Posterior cingulate gyrus (tissue), 11 donors: ENCODE measurements at places on chromosomes 1 and 21.

DNA sequence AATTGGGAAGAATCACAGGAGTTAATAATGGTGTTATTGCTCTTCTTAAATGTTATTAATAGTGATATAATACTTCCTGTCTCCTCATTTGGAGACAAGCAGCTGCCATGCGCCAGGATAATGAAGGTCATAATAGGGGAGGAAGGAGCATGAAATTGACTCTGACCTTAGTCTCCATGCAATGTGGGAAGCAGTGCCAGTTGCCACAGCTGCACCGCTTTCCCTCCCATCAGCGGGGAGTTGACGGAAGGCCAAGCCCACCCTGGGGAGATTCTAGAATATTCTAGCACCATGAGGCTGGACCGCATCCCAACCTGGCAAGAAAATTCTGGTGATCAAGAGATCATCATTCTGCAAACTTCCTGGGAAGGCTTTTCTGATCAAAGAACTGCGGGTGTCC is 11.0 kb upstream of the OLIG1 start:
- no peak for DNase-seq

DNA sequence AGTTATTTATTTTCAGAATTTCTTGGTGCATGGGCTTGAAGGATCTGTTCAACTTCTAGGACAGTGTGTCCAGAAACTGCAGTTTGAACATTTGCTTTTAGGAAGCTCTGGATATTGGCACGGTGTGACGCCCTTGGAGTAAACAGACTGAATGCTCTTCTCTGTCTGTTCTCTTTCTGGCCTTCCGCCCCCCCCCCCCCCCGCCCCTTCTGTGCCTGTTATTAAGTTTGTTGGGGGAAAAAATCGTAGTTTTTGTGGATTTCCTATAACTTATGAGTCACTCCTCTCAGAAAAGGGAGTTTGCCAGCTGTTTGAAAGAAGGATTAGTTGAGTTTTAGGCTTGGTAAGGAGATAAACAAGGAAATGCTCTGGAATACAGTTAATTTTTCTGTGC is 1.2 kb downstream of the KCTD3 start:
- no peak for DNase-seq

GRCh38 chr1:38918568-38918967 is 23.1 kb downstream of the RHBDL2 start:
- peak; percentile 41 for DNase-seq

- DNase-seq, result peak; percentile 25
Observed at GRCh38 chr1:8202182-8202905, 115.6 kb upstream of the SLC45A1 start.

- DNase-seq, result no peak
Observed at GRCh38 chr1:153340356-153340755, 8.3 kb downstream of the PGLYRP4 start.

GRCh38 chr1:96882096-96882495 is 160.5 kb downstream of the PTBP2 start:
- DNase-seq, result no peak

GRCh38 chr1:108646648-108647269 is 14.1 kb downstream of the HENMT1 start:
- DNase-seq, result peak; percentile 24

- no peak for DNase-seq
Observed at GRCh38 chr1:20604678-20605077, 15.8 kb downstream of the CDA start.

DNA sequence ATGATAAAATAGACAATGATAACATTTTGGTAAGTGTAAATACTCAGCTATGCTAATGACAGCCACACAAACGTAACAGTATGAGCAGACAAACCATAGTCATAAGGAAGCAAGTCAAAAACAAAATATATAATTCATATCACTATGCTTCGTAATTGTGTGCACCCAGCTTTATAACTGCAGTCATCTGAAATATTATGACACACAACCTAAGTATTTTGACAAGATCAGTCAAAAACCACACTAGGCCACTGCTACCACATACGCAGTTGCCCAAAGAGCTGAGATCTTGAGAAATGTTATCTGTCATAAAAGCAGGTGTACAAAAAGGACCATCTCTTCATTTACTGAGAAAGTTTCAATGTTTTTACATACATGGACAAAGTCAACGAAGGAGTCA is 26.0 kb downstream of the RNASEL start:
- DNase-seq, result no peak

GRCh38 chr1:42937836-42938644 is 20.6 kb downstream of the SLC2A1 start:
- DNase-seq, result no peak

DNA sequence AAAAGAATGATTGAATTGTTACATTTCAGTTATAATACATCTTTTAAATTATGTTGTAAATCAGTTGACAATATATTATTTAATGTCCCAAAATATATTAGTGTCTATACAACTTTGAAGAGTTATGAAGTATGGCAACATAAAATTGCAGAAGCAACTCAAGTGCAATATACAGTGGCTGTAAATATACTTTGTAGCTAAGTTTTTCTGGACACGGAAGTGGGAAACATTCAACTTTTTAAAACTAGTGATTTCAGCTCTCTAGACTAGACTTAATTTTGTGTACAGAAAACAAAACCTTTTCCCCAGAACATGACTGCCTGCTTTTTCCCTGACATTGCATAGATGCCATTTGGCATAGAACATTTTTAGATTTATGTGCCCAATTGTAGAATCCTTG is 29.5 kb upstream of the ABCG1 start:
- no peak for DNase-seq

GRCh38 chr21:36350282-36350910 is 30.4 kb downstream of the MORC3 start:
- no peak for DNase-seq

- DNase-seq, result peak; percentile 17
Observed at GRCh38 chr1:153728305-153729066, 636 bp downstream of the INTS3 start.

DNA sequence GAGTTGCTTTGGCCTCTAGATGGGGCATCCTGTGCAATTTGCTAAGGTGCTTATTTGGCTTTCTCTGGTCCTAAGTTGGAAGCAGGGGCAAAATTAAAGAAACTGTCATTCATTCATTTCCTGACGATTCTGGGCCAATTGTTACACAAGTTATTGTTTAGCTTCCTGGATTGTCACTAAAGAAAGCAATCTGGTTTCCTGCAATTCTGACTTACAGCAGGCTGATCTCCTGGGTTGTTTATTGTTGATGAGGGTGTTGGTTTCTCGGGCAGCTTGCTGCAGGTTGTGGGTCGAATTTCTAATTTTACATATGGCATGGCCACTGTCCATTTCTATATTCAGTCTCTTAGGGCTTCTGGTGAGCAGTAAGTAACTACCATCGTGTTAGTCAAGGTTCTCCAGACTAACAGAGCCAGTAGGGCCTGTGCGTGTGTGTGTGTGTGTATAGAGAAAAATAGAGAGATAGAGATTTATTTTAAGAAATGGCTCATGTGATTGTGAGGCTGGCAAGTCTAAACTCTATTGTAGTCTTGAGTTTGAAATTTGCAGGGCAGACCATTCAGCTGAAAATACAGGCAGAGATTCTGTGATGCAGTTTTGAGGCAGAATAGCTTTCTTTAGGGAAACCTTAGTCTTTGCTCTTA is 30.4 kb downstream of the CTH start:
- DNase-seq, result no peak

- no peak for DNase-seq
Observed at GRCh38 chr1:243473227-243474135, 217.6 kb downstream of the SDCCAG8 start.

GRCh38 chr1:220380885-220381284 is 108.6 kb upstream of the RAB3GAP2 start:
- DNase-seq, result no peak

DNA sequence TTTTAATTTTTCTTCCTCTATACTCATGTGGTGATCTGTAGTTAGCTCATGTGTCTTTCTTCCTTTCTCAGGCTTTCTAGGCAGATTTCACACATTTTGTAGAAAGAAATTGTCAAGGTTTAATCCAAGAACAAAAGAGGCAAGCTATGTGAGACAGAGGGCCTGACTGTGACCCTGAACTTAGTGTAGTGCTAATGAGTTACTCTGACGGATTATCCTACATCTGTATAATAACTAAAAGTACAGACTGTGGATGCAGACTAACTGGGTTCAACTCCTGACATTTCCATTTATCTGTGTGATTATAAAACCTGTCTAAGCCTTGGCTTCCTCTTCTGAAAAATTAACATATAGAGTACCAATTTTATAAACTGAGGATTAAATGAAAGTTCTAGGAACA is 40.7 kb downstream of the MIGA1 start:
- no peak for DNase-seq

GRCh38 chr1:163768576-163768975 is 446.8 kb downstream of the NUF2 start:
- DNase-seq, result no peak

DNA sequence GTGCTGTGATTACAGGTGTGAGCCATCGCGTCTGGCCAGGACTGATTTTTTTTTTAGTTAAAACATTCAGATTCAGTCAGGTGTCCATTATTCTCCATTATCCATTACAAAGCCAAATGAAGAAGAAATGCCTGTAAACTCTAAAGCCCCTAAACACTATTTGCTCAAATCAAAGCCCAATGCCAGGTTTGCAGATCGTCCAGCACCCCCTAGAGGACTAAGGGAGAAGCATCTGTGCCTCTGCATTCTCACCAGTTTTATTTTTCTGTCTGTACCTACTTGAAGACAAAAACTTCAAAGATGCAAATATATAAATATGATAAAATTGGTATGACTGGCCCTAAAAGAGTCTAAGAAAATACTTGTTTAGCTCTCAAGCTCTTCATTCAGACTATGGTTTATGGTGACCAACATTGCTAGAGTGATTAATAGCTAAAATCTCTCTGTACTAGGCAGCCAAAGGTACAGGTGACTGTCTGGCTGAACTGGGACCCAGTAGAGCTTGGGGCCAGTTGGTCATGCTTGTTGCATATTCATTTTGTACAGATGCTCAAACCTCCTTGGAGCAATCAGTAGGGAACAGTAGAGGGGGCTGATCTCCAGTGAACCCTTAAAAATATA is 138.4 kb downstream of the SYT2 start:
- DNase-seq, result no peak

DNA sequence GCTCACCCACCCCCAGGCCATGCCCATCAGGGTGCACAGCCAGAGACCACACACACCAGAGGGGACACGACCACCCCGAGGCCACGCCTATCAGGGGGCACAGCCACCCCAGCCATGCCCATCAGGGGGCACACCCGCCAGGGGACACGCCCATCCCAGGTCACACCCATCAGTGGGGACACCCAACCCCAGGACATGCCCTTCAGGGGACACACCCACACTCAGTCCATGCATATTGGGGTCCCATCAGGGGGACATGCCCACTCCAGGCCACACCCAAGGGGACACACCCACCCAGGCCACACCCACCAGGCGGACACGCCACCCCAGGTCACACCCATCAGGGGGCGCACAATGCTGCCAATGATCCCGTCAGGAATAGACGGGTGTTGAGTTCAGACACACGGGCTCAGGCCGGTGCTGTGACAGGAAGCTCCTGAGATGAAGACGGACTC is 20.7 kb downstream of the MCM3AP start:
- DNase-seq, result no peak

- no peak for DNase-seq
Observed at GRCh38 chr21:34511787-34512455, at the start of gene KCNE1. Gene KCNE1 (minus strand): TSS chr21:34512210. CDS start chr21:34449634, 62,576 bp downstream.

- no peak for DNase-seq
Observed at GRCh38 chr21:43754948-43755781, 20.9 kb downstream of the CSTB start.
